Cerebellar nuclear complex (tissue), 1 donor: ENCODE measurements at places on chromosomes 16 and 17.

GRCh38 chr17:68298601-68299000, 7.3 kb downstream of the ARSG start:
- DNase-seq: no peak

GRCh38 chr17:55416000-55416399, 5.6 kb downstream of the MMD start:
- DNase-seq: no peak

DNA sequence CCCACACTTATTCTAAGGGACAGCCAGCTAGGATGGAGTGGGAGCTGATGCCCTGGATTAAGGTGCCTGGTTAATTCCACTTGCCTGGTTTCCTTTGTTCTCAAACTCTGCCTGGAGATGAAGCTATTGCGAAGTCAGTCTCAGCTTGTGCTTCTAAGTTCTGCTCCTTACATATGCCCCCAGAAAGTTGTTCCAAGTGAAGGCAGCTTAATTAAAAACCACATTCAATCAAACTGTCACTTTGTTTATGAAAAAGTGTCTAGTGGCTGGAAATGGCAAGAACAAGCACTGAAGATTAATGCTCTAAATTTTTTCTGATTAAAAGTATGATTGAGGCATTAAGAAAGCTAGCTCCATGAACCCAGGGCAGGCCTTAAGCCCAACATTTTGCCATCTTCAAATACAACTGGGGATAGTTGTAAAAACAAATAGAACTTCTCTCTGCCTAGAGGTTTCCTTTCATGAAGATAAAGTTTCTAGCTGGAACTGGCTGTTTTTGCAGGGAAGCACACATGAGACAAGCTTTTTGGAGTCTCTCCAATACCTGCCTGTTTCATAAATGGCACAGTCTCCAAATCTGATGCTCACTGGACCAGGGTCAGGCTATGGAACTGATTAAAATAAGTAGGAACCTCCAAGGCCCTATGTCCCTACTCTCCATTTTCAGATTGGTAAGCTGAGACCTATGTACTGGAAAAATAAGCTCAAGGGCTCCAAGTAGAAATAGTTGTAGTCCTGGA, 100.9 kb downstream of the GRIN2A start:
- DNase-seq: no peak

- no peak for DNase-seq
Observed at GRCh38 chr17:10421900-10422542, at the start of gene MYH8. Gene MYH8, minus strand, starts transcription at chr17:10421950. Its CDS starts 1,723 bp downstream, at chr17:10420227.

GRCh38 chr17:79933863-79934652, 94.8 kb upstream of the CBX4 start:
- no peak for DNase-seq
